ENCODE measurements at places on chromosomes 16 and 17.

- peak; percentile 34 for DNase-seq
Measured at GRCh38 chr17:6427279-6427781, 7.6 kb downstream of the AIPL1 start.

- DNase-seq: no peak
Measured at GRCh38 chr17:79831265-79832217, 7.7 kb downstream of the CBX4 start.

- no peak for DNase-seq
Measured at GRCh38 chr16:58346831-58347371, 45.4 kb upstream of the GINS3 start.

GRCh38 chr16:23014592-23014991 is 134.7 kb downstream of the USP31 start:
- no peak for DNase-seq

DNA sequence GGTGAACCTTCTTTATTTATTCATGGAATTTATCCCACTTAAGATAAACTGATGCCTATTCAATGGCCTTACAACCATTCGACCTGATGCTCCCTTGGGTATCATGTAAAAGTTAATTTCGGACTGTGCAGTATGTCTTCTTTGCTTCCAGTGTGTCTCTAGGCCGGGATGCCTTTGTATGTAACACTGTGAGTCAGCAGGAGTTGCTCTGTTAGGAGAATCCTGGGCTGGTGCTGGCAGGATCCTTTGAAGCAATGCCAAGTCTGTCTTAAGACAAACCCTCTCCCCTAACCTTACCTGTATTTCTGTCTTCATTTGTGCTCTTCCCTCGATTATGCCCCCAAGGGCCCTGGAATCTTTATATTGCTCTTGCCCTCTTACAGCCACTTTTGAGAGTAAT is 37.9 kb upstream of the ABCA8 start:
- DNase-seq: peak; percentile 40

- DNase-seq: no peak
Measured at GRCh38 chr17:61087024-61087423, 312.6 kb upstream of the TBX2 start.

DNA sequence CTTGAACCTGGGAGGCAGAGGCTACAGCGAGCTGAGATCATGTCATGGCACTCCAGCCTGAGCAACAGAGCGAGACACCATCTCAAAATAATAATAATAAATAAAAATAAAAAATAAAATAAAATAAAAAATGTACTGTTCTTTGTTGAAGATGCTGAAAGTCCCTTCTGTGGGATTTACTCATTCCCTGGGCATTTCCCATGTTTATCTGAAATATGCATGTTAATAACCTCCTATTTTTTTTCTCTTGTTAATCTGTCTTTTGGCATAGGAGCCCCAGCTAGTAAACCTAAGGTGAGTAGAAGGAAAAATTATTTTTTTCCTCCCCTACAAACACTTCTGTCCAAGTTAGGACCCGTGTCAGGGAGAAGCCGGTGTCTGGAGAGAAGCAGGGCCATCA is 34.4 kb downstream of the TMEM92 start:
- no peak for DNase-seq

DNA sequence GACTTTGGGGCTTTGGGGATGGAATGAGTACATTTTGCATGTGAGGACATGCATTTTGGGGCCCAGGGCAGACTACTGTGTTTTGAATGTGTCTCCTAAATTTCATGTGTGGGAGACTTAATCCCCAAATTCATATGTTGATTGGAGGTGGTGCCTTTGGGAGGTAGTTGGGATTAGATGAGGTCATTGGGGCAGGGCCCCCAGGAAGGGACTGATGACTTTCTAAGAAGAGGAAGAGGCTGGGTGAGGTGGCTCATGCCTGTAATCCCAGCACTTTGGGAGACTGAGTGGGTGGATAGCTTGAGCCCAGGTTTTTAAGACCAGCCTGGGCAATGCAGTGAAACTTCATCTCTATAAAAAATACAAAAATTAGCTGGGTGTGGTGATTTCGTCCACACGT is 42.8 kb upstream of the RAI1 start:
- DNase-seq: no peak

DNA sequence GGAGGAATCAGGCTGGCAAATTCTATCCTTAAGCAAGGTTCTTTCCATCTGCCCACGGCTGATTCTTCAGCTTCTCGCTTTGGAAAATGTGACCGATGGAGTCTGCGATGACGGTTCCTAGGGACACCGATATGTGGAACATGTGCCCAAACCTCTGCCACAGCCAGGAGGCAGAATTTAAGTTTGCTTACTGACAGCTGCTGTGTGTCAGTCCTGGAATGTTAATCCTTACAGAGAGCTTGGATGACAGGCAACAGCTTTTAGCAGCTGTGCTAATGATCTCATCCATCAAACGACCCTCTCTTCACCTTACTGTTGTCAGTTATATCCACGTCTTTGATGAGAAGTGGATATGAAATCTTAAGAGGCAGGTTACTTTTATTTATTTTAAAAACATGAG is 11.4 kb upstream of the MYH13 start:
- no peak for DNase-seq

All from astrocyte of the spinal cord (primary cell).